ENCODE measurements at places on chromosomes 7 and 10.

- DNase-seq = no peak
These were observed 224.1 kb downstream of the DOCK4 start for GRCh38 chr7:111982133-111982532.

DNA sequence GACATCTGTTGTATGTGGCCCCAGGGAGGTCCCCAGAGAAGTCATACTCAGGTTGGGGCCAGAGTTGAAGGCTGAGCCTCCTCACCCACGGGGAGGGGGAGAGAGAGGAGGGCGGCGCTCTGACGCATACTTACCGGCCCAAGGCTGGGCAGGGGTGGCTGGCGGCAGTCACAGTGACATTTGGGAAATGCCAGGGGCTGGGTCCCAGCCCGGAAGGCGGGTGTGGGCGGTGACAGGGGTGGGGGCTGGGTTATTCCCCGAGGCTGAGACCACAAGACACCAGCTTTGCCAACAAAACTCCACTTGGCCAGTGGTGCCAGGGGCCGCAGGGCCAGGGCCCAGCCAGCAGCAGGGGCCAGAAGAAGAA, 41.1 kb downstream of the RASGEF1A start:
- DNase-seq = no peak

DNA sequence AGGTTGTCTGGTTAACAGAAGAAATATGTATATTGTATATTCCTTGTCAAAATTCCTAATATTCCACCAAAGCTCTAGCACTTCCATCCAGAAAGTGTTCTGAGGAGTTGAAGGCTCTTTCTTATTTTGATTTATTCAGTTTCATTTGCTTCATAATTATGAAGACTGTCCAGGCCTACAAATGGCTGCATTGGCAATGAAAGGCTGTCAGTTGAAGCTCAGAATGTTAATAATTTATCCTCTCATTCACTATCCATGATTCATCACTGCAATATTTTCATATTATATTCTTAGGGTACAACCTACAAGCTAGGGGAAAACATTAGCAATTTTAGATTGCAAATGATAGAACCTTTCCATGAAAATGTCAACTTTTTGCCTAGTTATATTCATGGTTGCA, 57.3 kb downstream of the ARID5B start:
- no peak for DNase-seq

DNA sequence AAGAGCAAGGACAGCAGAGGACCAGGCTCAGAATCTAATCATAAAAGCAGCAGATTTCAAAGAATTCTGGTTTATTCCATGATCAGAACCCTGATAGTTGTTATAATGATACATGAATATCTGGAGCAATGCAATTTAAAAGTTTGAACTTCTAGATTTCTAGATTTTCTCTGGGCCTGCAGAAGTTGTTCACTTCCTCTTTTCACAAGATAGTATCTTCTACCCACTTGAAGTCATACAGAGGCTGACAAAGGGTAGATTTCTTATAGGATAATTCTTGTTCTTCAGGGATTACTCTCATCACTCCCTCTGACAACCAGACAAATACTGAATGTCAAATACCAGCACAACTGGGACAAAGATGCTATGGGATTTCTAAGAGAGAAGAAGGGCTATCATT, 320.0 kb upstream of the ETV1 start:
- DNase-seq = no peak

- no peak for DNase-seq
These were observed 47.3 kb upstream of the C7orf33 start for GRCh38 chr7:148543302-148543701.

- no peak for DNase-seq
These were observed 4.7 kb upstream of the KLHDC10 start for GRCh38 chr7:130065500-130066152.

GRCh38 chr7:93475811-93476210, 98.7 kb downstream of the CALCR start:
- DNase-seq = no peak

DNA sequence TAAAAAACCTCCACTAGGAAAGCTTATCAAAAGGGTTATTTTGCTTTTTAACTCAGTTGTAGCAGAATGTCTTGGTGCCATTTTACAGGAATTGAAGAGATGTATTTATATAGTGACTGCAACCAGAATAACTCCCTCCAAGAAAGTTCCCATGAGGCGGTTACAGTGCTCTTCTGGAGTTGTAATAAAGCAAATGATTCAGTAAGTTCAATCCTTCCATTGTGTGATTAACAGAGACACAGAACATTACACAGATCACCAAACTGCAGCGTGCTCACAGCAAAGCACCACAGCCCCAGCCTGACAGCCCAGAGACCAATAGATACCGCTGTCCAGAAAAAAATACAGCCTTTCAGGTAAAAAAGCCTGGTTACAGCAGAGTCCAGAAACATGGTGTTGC, 21.9 kb upstream of the CABCOCO1 start:
- no peak for DNase-seq

GRCh38 chr10:101828766-101829551, 10.7 kb upstream of the OGA start:
- peak; percentile 57 for DNase-seq

- DNase-seq = no peak
These were observed 157.3 kb upstream of the PPP2R2D start for GRCh38 chr10:131743190-131744151.

GRCh38 chr7:23373151-23374004, 74.2 kb downstream of the MALSU1 start:
- DNase-seq = peak; percentile 49

- DNase-seq = no peak
These were observed 18.7 kb downstream of the PRSS2 start for GRCh38 chr7:142789441-142789840.

GRCh38 chr10:116398224-116398623, 29.4 kb upstream of the PNLIPRP3 start:
- DNase-seq = no peak

DNA sequence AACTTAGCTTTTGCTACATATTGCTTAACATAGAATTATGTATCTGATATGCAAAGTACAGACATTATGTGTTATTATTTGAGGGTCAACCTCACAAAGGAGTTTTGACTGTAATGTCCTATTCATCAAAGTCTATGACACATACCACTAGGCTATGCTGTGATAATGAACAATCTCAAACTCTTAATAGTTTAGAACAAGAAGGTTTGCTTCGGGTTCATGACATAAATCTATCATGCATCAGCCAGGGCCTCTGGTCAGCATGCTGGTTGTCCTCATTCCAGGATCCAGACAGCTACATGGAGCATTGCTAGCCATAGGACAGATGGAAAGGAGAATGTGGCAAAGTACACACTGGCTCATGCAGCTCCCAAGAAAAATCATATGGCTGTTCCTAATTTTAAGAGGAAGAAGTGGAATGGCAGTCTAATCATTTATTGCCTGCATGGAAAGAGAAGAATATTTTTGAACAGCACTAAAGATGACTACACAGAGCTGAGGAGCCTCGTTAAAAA, 332.1 kb downstream of the GPR158 start:
- DNase-seq = no peak

- no peak for DNase-seq
These were observed 852.0 kb upstream of the PHF14 start for GRCh38 chr7:10121631-10122030.

DNA sequence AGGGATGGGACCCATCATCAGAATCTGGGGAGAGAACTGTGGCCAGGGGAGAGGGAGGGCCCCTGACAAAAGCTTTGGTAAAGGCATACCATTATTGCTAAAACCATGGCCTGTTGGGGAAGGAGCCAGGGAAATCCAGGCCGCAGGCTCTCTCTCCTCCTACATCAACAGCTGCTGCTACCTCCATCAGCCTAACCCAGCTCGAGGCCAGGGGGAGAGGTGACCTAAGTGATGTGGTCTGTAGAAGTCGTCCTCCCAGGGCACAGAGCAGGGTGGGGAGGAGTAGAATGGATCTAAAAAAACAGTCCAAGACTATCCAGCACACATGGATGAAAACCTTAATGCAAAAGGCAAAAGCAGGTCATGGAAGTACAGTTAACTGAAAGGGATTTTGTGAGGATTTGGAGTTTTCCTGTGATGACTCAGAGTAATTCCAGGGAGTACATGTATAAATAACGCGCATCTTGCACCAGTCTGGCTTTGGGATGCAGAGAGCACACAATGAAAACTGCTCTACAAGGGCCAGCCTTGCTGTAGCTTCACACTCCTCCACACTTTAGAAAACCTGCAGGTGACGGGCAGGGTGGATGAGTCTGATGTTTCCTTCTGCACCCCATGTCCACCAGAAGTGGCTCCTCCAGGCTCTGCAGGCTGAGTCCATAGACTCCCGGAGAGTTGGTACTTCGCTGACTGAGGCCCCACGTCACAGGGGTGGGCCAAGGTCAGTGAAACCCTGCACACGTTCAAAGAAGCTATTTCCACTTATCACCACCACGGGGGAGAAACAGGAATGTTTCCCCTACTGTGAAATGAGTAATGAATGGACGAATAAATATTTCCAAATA, 38.5 kb upstream of the MSMB start:
- DNase-seq = no peak

DNA sequence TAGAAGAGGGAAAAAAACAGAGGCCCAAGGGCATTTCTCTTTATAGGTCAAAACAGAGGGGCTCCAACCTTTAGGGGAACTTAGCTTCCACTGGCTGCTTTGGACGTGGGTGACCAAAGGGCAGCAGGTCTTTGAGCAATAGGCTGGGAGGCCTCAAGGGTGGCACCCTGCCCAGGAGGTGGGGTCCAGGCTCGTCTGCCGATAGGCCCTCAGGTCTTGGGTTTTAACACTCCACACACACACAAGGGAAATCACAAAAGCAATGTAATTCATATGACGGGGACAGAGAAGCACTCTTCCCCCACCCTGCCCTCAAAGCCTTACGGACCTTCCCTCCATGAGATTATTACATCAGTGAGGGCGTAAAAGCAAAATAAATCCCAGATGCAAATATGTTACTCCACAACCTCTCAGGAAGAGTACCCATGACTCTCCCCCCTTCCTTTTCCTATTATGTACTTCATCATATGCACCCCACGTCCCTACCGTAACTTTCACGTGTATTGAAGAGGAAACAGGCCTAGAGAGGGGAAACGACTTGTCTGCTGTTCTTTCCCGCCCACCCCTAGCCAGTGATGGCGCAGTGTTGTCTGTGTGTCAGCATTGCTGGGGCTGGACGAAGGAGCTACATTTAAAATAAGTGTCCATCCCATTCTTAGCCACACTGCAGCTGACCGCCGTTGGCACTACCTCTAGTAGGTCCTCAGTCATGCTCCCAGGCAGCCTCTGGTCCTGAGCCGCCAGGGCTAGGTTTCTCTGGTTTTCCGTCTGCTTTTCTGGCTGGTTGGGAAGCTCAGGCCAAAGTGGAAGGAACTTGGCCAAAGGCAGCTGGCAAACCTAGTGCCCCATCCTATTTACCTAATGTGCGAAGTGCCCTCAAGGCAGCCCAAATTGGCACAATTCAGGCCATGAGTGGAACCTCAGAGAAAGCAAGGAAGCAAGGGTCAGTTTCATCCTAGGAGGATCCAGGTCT, 2.1 kb downstream of the PCBD1 start:
- DNase-seq = no peak

DNA sequence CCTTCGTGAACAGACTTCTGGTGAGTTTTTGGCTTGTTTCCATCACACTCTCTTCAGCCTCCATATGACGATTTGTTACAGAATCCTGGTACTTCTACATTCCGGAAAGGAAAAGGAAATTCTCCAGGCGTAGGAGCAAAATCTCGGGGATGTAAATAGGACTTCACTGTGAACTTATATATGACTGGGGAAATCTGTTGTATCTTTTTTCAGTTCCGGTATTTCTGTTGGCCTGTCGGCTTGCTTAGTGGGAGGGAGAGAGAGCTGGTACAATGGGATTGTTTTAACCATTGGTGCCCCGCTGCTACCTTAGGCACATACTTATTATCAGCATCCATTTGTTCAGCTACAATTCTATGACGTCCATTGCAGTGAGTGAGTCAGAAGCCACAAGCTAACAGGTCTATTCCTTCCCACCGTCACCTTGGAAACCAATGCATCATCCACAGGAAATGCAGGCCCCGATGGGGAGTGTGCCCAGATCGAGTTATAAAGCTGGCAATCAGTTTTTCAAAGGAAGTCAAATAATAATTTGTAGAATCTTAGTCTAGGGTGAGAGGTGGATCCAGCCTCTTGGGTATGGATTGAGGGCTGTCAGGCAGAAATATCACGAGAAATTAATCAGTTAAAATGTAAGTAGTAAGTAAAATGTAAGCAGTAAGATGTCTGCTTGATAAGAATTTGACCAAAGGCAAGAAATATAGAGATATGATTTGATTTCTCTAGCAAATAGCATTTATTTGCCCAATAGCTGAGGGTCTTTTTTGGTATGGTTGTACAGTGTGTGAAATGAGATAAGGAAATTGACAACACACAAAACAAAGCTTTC, 92.0 kb upstream of the MKLN1 start:
- peak; percentile 79 for DNase-seq

DNA sequence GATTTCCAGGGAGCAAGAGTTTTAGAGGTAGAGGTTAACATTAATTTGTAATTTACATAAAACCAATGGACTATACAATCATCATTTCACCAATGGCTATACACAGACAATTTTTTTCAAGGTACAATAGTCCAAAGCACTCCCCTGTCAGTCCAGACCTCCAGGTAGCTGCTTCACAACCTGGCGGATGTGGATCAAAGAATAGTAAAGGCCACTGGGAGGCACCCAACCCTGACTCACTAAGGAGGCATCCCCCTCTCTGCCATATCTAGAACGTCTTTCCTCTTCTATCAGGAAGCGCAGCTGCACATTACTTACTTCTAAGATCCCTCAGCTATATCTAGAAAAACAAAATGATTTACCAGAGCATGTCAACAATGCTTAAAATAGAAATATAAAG, 217.7 kb upstream of the AOAH start:
- no peak for DNase-seq

DNA sequence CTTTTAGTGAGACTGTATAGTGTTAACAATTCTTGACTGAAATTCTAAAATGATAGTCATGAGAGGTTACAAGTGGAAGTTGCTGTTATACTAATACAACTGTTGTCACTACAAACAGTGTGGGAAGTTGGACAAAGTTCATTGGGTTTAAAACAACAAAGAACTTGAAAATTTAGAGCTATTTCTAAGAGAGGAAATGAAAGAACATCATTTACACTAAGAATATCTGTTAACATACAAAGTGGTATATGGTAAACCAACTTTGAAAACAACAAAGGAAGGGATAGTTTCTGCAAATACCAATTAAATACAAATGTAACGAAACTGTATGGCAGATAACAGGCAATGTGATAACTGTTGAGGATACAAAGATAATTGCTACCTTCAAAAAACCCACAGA, 11.6 kb downstream of the MTPN start:
- no peak for DNase-seq

GRCh38 chr10:31139497-31139896, 107.8 kb upstream of the ZNF438 start:
- DNase-seq = no peak

- no peak for DNase-seq
These were observed 108.2 kb downstream of the LHPP start for GRCh38 chr10:124569623-124570470.

- DNase-seq = no peak
These were observed 68.0 kb downstream of the LANCL2 start for GRCh38 chr7:55432939-55433784.

- no peak for DNase-seq
These were observed 15.9 kb downstream of the AQP1 start for GRCh38 chr7:30927559-30927958.

- DNase-seq = no peak
These were observed 23.5 kb downstream of the HTR5A start for GRCh38 chr7:155093596-155093995.
